ENCODE measurements at places on chromosomes 11 and 22.

GRCh38 chr22:37178350-37179125 is 9.5 kb downstream of the C1QTNF6 start:
- ATAC-seq: no peak

DNA sequence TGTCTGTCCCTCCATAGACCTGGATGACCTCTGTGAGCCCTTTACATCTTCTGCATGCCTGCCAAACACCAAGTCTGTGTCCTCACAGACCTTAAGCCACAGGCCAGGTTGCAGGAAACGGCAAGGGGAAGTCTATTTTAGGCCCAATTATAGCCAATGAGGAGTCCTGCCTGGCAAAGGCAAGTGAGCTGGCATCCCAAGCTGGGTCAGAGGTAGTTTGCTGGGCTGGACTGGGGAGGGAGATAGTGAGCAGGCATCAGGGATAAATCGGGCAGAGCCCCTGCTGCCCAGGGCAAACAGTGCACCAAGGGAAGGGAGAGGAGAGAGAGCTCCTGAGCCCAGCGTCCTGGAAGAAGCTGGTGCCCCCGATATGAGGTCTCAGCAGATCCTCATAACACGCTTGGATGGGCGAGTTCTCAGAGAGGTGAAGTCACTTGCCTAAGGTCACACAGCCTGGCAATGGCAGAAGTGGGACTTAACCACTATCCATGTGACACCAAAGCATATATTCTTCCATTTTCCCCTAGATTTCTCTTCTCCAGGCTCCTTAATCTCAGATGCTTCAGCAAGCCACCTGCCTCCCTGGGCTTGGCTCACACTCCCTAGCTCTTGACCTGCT is 3.7 kb upstream of the RELT start:
- ATAC-seq: no peak

DNA sequence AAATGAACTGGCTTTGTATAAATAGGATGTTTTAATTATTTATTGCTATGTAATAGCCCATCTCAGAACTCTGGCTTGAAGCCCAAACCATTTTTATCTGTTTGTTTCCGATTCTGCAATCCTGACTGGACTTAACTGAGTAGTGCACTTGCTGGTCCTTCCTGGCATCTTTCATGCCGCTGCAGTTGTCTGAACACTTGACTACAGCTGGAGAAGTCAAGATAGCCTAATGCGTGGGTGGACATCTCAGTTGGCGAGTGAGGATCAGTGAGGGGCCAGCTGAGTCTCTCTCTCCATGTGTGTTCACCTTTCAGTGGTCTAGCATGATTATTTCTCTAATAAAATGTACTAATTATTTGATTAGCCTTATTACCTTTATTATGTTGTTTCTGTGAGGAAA is 105.8 kb downstream of the PRMT3 start:
- no peak for ATAC-seq

DNA sequence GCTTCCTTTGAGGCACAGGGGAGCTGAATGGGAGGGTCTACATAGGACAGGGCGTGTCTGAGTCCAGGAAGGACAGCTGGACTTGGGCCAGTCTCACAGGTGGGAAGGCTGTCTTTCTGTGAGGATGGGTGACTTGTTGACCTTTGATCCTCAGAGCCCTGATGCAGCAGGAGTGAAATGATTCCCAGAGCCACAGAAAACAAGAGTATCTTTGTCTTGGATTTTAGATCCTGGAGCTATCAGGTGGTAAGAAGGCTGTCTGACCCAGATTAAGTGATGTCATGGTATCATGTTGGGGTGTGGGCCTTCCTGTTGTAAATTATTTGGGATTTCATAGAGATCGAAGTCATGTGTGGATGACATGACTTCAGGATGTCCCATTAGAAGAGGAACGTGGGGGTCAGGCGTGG is 15.0 kb downstream of the PTPRJ start:
- no peak for ATAC-seq

DNA sequence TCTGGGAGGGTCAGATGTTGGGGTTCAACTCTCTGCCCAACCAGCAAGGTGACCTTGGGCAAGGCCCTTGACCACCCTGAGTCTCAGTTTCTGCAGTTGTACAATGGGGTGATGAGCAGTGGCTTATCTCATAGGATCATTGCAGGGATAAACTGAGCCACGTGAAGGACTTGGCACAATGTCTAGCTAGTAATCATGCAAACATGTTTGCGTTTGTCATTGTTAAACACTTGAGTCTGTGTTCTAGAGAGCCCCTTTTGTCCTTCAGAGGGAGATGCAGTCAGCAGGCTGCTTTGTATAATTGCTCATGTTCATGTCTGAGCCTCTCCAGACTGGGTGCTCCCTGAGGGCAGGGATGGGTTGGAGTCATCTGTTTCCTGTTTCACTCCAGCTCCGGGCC is 15.8 kb downstream of the CD82 start:
- no peak for ATAC-seq

GRCh38 chr22:49941507-49942316 is 18.9 kb upstream of the PIM3 start:
- ATAC-seq: no peak

DNA sequence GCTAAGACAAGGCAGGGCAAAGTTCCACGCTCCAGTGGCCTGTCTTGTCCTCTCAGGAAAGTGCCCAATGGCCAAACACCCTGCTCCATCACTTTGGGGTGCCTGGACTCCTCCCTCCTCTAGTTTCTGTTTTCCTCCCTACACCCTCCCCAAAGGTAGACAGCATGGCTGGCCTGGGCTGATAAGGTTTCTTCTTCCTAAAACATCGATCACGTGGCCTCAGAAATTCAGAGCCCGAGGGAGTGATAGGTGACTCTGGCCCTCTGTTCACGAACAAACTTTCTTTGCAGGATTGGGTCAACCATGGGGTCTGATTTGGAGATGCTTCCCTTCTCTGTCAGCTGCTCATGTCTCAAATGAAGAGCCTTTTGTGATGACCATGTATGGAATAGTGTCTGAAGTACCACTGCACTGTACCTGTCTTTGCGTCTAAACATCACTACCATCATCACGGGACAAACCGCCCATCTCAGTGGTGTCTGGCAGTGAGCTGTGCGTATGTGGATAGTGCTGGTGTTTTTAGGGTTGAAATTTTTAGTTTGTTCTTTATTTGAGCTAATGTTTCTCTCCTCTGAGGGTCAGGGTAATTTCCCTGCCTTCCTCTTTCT is 6.1 kb downstream of the MICAL2 start:
- ATAC-seq: no peak

GRCh38 chr11:100719362-100719761 is 32.3 kb downstream of the ARHGAP42 start:
- no peak for ATAC-seq

DNA sequence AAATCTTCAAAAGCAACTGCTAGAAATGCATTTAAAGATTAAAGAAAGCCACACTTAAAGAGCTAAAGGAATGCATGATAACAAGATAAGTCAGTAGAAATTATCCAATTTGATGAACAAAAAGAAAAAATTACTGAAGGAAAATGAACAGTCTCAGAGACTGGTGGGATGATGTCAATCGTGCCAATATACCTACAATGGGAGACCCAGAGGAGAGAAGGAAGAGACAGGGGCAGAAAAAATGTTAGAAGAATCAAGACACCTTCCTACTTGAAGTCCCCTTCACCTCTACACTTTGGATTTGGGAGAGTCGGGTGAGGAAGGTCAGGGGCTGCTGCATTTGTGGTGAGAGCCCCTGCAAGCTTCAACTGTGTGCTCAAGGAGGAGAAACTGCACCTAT is 216.3 kb downstream of the BUD13 start:
- ATAC-seq: no peak

DNA sequence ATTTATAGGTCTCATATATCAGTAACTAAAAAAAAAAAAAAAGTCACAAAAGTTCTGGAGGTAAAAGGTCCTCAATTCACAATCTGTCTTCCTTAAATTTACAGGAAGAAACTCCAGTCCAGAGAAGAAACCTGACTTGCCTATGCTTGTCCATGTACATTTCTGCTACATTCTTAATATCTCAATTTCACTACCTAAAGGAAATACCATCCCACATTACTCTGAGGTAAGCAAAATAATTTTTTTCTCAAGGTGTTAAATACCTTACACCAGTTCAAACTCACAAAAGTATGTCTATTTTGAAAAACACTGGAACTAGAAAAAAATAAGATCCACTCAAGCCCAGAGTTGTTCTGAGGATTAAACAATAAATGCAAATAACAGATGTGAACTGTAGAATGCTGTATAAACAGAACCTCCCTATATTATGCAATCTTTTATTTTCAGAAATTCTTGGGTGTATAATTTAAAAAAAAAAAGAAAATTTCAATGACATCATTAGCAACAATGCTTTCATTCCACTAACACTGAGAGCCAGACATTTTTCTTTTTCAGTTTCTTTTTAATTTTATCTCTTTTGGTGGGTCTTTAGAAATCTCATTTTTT is 49.9 kb upstream of the GDPD4 start:
- no peak for ATAC-seq

DNA sequence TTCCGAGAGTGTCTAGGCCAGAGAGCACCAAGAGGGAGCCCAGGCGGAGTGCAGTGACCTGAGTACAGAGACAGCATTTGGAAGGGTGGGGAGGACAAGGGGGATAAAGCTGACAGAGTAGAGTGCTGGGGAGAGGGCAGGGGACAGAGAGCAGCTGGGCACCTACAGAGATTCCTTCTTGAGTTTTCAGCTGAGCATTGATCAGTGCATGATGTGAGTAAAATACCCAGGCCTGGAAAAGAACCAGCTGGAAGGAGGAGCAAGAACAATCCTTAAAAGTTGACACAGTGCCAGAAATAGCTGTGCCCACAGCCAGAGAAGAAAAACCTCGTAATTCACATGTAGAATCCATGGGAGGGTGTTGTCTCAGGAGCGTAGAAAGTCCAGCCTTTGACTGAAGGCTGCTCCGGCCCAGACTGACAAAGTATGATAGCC is 33.9 kb upstream of the PANX2 start:
- no peak for ATAC-seq

DNA sequence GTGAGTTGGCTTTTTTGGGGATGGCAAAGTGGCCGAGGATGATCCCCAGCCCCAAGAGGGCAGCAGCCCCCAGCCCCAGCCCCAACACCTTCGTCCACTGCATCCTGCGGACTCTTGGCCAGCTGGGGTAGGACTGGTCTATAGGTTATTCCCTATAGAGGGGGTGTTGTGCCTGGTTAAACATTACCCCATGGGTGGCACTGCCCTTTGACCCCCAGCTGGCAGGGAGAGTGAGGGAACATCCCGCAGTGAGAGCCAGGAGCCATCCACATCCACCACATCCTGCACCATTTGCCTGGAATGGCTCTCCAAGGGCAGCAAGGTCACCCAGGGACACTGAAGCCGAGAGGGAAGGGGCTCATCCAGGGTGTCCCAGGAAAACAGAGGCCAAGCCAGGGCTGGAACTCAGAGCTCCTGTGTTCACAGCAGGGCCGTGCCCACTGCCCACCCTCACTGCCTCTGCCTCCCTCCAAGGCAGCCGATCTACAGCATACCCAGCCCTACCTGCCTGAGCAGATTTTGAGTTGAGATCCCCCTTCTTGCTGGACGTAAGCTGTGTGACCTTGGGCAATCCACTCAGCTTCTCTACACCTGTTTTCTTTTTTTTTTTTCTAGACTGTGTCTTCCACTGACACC is at the start of gene NAALADL1:
NAALADL1 (minus strand) TSS at position 135 of the 636 bp plus-strand sequence; CDS start at position 103, 32 bp downstream.
- no peak for ATAC-seq

DNA sequence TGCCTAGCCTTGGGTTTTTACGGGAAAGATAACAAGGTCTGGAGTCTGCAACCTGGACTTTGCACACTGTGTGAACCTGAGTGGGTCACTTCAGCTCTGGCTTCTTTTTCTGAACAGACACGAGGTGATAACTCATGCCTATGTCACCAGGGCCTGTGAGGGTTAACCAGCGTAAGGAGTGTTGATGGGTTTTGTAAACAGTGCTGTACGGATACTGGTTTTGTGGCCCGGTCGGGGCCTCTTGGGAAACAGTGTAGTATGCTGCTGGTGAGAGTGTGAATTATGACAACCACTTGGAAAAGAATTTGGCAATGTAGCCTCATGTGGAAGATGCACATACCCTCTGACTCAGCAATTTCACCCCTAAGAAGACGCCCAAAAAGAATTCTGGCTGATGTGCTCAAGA is 266.8 kb downstream of the MN1 start:
- peak; percentile 46 for ATAC-seq

- ATAC-seq: no peak
These were observed 672 bp downstream of the TMEM135 start for GRCh38 chr11:87038235-87038977.

Data from gastroesophageal sphincter (tissue), 4 donors.